ENCODE measurements at places on chromosomes 4 and X.

DNA sequence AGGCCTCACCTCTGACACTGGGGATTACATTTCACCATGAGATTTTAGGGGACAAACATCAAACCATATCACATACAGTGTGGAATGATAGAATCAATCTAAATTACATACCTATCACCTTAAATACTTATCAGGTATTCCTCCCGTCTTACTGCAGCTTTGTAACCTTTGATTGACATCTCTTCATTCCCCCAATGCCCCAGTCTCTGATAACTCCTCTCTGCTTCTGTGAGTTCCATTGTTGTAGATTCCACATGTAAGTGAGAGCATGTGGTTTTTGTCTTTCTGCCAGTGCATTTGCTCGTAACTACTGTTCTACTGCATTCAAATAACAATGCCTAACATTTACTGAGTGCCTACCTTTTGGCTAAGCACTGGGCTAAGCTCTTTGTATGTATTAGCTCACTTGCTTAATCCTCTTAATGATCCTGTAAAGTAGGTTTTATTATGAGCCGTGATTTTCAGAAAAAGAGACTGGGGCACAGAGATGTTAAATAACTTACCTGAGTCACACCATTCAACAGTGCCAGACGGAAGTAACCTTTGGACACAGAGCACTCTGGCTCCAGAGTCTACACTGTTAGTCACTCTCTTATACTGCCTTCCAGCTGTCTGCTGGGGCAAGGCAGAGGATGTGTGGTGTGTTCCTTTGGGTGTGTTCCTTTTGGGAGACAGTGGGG is 63.7 kb upstream of the ESX1 start:
- DNase-seq: no peak

GRCh38 chrX:48468247-48468671 is 1.8 kb downstream of the SLC38A5 start:
- DNase-seq: no peak

DNA sequence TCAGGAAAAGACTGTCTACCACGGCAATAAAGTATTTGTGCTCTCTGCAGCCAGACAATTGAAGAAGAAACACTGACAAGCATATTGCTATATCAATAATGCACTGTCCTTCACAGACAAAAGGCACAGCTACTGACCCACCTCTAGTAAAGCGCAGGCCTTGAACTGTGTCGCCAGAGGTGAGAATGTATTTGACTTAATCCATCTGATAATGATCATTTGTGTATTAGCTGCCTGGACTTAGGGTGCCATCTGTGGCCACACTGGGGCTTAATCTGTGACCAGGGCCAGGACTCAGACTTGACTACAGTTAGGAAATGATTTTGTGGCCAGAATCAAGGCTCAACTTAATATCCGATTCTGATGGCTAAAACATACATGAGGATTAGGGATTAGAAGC is 260.4 kb downstream of the SMARCA1 start:
- DNase-seq: no peak

DNA sequence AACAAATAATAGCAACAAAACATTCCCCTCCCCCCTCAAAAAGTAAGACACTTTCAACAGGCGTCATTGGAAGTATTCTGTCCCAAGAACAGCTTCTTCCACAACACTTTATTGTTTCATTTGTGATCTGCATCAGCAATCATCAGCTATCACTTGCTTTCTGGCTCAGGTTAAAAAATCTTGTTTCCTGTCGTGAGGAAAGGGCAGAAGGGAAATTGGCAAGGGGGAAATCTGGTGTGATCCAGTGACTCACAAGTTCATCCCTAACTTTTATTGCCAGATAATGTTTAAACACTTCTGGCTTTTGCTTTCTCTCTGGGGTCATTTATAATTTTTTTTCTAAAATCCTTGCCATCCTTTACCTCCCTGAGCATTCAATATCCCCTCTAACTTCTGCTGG is 247.4 kb upstream of the GIMD1 start:
- DNase-seq: no peak

DNA sequence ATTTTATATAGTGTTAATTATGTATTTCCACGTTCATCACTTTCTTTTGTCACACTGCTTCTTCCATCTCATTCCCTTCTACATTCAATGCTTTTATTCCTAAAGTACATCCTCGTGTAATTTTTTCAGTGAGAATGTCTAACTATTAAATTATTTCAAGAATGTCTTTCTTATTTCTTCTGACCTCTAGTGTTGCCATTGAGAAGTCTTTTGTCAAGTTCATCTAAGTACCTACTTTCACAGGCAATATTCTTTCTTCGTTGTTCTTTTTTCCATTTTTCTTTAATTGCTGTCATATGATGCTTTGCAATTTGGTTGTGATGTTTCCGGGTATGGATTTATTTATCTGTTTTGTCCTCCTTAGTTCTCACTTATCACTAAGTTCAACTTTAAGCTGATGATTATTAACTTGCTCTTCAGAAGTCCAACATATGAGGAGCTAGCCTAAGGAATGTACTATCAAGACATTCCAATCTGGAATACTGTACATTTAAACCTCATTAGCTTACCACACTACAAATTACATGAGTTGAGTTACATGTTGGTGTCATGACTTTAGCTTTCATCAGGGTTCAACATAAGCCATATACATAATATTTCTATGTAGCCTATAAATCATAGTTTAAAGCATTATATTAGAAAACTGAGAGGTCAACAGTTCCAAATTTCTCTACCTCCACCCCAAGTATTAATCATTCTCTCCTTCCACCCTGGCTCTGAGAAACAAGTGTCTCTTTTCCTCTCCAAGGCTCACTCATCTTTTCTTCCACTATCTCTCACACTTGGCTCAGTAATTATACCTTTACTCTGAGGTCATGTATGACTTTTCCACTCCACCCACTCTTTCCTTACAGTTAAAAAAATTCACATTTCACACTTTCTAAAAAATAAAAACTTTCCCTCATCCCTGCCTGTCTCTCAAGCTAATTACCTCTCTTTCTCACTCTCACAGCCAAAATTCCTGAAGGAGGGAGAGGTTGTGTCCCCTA is 81.5 kb downstream of the COX18 start:
- no peak for DNase-seq

GRCh38 chr4:141022111-141022695 is 111.1 kb downstream of the RNF150 start:
- DNase-seq: no peak

DNA sequence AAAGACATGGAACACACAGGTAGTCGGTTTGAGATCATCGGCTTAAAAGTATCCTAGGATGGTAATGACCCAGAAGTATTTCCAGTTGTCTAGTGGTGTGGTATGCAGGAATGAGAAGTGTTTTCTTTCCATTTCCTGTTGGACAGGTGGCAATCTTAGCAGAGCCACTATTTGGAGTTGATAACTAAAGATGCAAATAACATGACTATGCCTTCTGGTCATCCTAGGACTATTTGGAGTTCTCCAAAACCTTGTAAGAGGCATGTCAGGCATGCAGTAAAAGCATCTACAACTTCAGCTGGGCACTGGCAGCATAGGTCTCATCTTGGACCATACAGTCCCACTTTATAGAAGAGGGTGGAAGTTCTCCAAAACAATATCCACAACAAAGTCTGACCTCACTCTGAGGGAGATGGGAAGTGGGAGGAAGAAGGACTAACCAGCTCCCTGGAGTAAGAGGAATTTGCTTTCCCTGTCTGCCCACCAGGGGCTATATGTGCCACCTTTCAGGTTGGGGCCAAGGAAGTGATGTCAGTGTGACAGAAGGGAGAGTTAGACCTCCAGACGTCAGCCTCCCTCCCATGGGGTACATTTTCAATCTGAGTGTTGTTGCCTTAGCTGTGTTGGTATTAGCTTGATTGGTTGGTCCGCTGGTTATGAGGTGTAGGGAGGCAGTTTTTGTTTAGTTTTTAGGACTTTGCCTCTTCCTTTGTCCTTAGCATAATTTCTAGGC is 101.2 kb upstream of the MYOZ2 start:
- no peak for DNase-seq

- no peak for DNase-seq
Observed at GRCh38 chrX:68945081-68945602, 116.3 kb downstream of the EFNB1 start.

GRCh38 chrX:139332441-139332840 is 198.1 kb upstream of the F9 start:
- no peak for DNase-seq

- no peak for DNase-seq
Observed at GRCh38 chr4:84563002-84563401, 19.9 kb upstream of the CDS1 start.

- no peak for DNase-seq
Observed at GRCh38 chr4:25096251-25096980, 63.8 kb downstream of the SEPSECS start.

DNA sequence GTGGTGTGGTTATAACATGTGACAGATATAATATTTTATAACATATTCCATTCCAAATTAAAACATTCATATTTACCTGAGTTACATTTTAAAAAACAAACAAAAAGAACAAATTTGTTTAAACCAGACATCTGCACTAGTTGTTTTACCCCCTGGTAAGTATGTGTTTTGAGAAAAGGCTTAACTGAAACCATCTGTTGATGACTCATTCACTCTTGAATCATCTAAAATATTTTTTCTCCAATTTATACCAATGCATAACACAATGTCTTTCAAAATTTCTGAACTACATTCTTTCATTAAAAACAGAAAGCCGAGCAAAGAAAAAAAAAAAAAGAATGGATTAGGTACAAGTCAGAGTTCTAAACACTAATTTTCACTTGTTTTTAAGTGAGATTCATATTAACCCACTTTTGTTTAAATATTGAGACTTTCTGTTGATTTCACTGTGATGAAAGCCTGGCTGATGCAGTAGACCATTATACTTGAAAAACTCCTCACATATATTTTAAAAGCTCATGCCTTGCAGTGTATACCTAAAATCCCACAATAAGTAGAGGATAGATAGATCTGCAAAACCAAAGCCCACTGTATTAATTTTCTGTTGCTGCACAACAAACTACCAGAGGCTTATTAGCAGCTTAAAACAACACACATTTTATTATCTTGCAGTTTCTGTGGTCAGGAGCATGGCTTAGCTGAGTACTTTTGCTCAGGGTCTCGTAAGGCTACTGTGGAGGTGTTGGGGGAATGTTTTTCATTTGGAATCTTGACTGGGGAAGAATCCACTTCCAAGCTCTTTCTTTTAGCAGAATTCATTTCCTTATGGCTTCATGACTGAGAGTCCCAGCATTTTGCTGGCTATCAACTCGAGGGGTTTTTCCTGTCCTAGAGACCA is 221.5 kb downstream of the PCDH18 start:
- no peak for DNase-seq

- no peak for DNase-seq
Observed at GRCh38 chr4:78660559-78660958, 109.0 kb downstream of the ANXA3 start.

DNA sequence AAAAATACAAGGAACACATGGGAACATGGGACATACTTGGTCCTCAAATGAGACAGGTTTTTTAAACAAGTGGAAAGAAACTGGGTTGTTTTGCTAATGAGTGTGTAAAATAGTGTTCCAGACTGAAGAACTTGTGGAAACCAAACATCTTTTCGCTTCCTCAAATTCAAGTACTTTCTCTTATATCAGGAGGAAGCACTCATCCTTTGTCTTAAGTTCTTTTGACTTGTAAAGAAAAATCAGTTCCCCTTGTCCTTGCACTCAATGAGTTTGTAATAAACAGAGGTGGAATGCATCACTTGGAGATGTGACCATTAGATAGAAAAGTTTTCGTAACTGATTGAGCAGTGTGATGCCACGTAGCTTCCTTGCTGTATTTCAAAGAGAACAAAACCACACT is 101.1 kb downstream of the PHOX2B start:
- DNase-seq: no peak

GRCh38 chr4:53558065-53558801 is 33.1 kb downstream of the LNX1 start:
- no peak for DNase-seq

DNA sequence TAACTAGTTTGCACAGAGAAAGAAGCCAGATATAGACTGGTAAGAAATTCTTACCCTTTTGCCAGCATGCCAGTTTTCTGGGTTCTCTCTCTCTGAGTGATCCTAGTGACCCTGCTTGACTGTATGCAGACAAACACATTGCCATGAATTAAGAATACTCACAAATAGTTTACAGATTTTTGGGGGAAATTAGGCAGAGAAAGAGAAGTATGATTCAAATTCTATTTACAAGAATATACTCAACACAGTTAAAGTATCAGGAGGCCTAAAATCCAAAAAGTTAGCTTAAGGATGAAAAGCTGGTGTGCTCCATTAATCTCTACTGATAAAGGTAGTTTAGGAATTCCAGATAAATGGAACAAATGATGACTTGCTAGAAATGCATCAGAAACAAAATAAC is 18.4 kb downstream of the MOB1B start:
- no peak for DNase-seq

DNA sequence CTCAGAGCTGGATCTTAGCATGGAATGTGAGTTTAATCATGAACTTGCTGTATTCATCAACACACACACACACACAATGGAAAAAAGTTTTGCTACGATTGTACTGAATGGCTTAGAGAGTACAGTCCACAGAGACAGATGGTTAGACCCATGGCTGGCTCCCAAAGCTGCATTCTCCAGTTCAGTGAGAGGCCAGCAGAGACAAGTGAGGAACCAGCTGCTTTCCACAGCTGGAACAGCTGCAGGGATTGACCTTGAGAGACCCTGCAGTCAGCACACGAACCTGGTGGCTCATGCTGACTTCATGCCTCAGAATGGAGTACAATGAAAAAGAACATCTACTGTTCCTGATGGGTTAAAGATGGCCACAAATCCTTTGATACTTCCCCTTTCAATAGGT is 94.5 kb downstream of the DHX15 start:
- no peak for DNase-seq

GRCh38 chr4:118833192-118833820 is 2.6 kb downstream of the SEC24D start:
- DNase-seq: no peak

GRCh38 chrX:23819385-23820234 is 36.6 kb downstream of the SAT1 start:
- DNase-seq: no peak

GRCh38 chr4:74549936-74550335 is 105.0 kb downstream of the AREG start:
- DNase-seq: no peak

- no peak for DNase-seq
Observed at GRCh38 chrX:68935362-68935761, 106.5 kb downstream of the EFNB1 start.

DNA sequence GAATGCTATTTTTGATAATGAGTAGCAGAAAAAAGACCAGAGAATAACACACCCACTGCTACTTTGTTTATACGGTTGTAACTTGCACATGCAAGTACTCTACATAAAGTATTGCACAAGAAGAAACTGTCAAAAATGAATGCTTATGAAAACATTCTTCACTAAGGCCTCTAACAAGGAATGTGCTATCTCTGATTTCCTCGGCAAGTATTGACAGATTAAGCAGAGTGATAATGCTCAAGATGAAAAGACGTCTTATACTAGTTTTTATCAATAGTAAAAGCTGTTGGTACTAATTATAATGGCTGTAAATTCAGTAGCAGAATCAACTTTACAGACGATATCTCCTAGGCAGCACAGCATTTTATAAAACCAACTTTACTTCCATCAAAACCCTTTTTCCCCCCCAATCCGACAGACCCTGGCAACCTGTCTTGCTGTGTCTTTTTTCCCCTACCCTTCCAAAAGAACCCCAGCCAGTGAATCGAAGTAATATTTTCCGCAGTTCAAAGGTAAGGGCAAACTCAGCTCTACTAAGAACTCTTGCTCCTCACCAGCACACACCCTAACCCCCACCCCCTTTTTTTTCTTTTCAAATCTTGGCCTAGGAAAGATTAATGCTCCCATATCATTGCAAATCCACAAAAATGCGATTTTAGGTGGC is 1.5 kb downstream of the FRYL start:
- DNase-seq: no peak

GRCh38 chr4:26520728-26521450 is 30.6 kb upstream of the CCKAR start:
- no peak for DNase-seq
